ENCODE measurements at places on chromosomes 13 and 19. TPM values are rescaled to one million over a fixed set of nuclear protein-coding genes. Genes with fewer than 3 reads are reported as not detected.

DNA sequence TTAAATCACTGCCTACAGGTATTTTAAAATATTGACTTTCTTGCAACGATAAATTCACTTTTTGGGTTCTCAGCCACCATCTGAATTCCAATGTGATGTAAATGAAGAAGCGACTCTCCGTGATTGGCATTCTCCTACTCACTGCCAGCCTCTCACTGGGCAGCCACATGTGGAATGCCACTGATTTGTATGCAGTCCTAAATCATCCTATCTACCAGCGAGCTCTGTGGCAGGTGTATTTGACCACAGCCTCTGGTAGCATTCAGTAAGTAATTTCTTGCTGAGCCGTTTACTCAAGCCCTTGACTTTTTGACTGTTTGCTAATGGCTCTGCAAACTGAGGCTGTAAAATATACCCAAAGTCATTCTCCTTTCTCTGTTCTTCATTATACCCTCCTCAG lies 559.0 kb upstream of the SLC10A2 start:
- no peak for DNase-seq

DNA sequence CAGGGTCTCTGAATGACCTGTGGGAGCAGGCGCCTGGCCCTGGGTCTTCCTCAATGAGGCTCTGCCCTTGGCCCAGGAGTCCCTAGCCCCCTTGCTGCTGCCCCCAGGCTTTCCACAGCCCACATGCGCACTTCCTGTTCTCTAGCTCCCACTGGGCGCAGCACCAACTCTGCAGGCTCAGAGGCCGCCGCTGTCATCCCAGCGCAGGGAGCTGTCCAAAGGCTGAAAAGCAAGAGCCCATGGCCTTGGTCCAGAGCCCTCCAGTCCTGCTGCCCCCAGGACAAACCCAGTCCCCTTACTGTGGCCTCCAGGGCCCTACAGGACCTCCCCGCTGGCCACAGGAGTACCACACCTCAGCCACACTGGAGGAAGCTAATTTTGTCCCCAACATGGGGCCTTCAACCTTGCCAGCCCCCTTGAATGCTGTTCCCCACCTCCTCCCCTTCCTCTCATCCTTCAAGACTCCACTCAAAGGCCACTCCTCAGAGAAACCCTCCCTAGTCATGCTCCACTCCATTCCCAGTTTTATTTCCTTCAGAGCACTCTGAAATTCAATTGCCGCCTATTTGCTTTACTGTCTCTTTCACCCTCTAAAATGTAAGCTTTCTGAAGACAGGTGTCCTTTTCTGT lies 8.0 kb upstream of the POU2F2 start:
- DNase-seq, result peak; percentile 38

DNA sequence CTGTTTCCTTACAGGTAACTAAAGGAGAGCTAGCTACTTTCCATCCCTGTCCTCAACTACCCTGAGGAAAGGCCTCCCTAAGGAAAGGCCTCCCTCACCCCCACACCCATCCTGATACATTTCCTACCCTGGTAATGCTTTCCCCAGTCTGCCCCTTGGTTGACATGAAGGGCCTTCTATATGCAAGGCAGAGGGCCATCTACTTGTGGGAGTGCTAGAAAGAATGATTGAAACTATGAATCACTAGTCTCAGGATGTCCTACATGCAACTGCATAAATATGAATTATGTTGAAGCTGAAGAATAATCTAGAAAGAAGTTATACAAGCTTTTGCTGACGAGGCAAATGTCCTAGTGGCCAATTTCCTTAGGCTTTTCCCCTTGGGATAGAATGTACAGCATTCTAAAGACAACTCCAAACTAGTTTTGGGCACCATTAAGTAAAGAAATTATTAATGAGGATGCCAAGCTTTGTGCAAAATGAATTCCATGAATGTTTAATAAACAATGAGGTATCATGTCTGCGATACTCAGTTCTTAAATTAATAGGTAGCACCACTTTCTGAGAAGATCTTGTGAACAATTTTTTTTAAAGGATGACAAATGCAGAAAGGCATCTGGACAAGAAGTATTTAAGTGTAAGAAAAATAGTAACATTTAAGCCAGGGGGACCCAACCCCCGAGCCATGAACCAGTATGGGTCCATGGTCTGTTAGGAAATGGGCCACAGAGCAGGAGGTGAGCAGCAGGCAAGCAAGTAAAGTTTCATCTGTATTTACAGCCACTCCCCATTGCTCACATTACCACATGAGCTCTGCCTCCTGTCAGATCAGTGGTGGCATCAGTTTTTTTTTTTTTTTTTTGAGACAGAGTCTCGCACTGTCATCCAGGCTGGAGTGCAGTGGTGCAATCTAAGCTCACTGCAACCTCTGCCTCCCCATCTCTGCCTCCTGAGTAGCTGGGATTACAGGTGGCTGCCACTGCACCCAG lies 223.0 kb downstream of the LHFPL6 start:
- DNase-seq, result no peak

DNA sequence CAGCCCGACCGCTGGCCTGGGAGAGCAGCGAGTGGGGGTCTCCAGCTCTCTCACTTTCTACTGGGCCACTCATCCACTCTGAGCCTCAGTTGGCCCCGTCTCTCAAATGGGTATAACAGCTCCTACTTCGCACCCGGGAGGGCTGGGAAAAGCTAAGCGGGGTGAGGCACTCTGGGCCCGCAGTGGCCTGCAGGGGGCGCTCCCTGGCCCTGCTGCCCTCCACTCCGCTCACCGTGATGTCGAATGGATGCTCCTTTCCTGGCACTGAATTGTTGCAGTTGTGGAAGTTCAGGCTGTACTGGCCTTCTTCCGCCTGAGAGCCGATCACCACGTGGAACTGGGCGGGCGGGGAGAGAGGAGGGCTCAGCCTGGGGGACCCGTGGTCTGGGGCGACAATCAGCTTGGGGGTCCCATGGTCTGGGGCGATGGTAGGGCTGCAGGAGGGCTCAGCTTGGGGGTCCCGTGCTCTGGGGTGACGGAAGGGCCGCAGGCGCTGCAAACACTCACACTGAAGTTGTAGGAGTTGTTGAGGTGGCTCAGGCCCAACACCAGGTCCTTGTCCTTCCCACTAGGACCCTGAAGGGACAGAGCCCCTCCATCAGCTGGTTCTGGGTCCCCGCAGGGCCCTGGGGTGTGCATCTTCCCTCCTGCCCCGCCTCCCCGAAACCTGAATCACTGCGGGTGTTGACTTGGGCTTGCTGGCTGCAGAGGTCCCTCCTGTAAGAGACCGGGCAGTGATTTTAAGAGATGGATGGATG lies 3.9 kb downstream of the GPR108 start:
- DNase-seq, result no peak

GRCh38 chr19:18735324-18735723 lies 51.8 kb downstream of the CRTC1 start:
- DNase-seq, result no peak

DNA sequence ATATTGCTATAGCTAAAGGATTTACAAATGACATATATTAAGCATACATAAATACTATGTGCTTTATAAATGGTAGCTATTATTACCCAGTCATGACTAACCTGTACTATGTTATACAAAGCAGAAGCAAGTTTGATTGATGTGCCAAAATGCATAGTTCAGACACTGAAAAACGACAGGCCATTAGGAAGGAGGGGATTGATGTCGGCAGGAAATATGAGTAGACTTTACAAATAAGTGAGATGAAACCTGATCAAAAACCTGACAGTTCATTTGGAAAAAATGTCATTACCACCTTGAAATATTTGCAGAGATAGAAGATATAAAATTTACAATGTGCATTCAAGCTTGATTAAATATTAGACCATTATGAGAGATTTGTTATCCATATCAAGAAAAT lies 38.8 kb upstream of the TPP2 start:
- DNase-seq, result no peak

DNA sequence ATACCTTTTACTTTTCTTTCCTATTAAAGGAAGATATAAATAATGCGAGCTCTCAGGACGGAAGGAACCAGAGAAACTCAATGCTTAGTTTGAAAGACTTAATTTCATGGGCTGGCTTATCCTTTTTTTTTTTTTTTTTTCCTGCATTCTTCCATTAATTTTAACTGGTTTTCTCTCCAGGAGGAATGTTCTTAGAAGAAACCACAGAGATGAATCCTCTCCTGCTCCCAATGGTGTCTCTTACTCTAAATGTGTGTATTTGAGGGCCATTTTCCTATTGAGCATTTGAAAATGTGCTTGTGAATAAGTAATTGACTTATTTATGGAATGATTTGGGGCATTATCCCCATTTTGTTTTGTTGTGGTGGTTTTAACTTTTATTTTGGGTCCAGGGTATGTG lies 494.9 kb downstream of the FOXO1 start:
- DNase-seq, result no peak

GRCh38 chr19:19821366-19821951 lies at the start of gene ZNF506:
Gene ZNF506 (minus strand): TSS chr19:19821750. CDS start chr19:19821603, 147 bp downstream.
- DNase-seq, result peak; percentile 96

GRCh38 chr19:19570571-19570970 lies 32.5 kb downstream of the CILP2 start:
- DNase-seq, result no peak

- DNase-seq, result no peak
Observed at GRCh38 chr13:43291287-43292060, 268.1 kb downstream of the DNAJC15 start.

DNA sequence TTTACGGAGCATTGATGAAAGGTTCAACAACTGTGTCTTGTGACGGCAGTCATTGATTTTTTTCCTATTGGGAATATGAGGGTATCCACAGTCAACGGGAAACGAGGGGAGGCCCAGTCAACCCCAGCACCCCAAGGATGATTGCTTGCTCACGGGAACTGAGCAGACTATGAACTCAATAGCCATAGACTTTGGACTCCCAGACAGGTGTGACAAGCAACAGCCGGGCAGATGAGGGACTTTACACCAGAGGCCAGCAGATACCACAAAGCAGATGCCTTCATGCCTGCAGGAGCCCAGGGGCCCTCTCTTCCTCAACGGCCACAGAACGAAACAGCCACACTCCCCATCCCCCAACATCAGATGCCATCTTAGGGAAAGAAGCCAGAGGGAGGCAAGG lies 80.3 kb upstream of the FLT1 start:
- DNase-seq, result no peak

- no peak for DNase-seq
Observed at GRCh38 chr19:46390121-46390858, 23.1 kb downstream of the CCDC8 start.

- no peak for DNase-seq
Observed at GRCh38 chr13:90630716-90631115, 716.8 kb upstream of the MIR17HG start.

- no peak for DNase-seq
Observed at GRCh38 chr13:98299966-98300350, 122.9 kb upstream of the RNF113B start.

DNA sequence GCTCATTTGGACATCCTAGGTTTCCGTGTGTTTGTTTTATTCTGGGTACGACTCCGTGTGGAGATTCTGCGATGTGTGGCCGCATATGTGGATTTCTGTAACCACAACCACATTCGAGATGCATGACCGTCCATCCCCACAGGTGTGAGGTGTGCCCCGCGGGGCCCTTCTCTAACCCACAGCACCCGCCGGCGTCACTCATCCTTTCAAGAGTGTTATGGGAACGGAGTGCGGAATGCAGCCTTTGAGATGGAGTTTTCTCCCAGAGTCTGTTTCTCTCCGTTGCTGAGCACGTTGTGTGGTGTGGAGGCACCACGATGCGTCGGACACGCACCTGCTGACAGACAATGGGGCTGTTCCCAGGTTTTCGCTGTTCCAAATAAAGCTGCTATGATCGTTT lies 40.0 kb downstream of the C13orf46 start:
- no peak for DNase-seq

DNA sequence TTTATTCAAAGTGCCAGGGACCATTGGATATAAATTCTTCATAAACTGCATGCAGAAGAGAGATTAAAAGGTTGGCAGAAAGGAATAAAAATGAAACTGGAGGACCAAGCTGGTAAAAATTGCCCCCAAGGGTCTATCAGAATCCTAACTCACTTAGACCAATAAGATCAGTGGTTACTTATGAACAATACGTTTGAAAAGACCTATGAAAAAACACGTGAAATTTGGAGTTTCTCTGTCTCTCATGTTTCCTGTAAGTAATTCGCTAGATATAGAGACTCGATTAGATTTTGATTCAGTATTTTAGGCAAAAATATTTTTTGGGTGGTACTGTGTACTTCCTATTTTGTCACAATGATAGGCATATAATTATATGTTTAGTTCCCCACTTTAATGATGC lies 22.9 kb downstream of the GARRE1 start:
- no peak for DNase-seq

DNA sequence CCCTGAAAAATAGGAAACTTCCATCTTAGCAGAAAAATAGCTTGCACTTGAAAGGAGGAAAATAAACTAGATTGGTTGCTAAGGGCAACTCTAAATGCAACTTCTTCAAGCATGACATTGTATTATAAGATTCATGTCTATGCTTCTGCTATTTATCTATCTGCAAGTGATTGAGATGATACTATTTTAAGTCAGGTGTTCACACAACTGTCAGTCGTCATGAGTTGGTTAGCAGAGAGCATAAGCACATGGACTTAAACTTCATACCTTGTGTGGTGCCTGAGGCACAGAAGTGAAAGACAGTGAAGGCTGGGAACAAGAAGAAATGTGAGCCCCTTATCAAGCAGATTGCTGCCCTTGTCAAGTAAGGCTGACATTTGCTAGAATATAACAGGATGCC lies 82.9 kb downstream of the SLITRK5 start:
- no peak for DNase-seq

The KASH5 gene
- total RNA-seq, result 0.30 TPM

The ZNF723 gene
- not detected for total RNA-seq
